CD4-positive, alpha-beta T cell (primary cell): ENCODE measurements at places on chromosomes 3 and 15.

DNA sequence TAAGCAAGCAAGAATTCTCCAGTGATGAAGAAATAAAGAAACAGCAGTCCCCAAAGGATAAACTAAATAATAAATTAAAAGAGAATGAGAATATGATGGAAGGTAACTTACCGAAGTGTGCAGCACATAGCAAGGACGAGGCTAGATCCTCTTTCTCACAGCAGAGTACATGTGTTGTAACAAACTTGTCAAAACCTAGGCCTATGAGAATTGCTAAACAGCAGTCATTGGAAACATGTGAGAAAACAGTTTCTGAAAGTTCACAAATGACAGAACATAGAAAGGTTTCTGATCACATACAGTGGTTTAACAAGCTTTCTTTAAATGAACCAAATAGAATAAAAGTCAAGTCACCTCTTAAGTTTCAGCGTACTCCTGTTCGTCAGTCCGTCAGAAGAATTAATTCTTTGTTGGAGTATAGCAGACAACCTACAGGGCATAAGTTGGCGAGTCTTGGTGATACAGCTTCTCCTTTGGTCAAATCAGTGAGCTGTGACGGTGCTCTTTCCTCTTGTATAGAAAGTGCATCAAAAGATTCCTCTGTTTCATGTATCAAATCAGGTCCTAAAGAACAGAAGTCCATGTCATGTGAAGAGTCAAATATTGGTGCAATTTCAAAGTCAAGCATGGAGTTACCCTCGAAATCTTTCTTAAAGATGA is 4.5 kb upstream of the SCG5 start:
- no peak for DNase-seq

DNA sequence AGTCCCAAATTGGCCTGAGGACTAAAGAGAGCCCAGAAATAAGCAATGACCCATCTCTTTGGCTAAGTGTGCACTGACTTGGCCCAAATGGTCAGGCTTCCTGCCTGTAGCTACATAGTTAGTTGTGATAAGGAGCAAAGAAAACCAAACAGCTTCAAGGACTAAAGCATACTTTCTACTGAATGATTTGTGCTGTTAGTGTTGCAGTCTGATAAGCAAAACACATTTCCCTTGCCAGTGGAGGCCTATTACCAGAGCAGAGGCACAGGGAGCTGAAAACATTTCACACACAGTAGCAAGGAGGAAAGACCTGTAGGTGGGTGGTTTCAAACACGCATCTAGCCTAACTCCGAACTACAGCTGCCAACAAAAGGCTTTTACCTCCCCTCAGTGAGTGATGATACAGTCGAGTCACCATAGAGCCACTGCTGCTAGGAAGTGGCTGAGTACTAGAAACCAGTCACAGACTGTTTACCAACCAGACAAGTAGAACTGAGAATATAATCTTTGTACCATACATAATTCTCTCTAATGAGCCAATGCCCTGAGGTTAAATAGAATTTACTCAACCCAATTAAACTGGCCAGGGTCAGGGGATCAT is 222.3 kb upstream of the THBS1 start:
- no peak for DNase-seq

DNA sequence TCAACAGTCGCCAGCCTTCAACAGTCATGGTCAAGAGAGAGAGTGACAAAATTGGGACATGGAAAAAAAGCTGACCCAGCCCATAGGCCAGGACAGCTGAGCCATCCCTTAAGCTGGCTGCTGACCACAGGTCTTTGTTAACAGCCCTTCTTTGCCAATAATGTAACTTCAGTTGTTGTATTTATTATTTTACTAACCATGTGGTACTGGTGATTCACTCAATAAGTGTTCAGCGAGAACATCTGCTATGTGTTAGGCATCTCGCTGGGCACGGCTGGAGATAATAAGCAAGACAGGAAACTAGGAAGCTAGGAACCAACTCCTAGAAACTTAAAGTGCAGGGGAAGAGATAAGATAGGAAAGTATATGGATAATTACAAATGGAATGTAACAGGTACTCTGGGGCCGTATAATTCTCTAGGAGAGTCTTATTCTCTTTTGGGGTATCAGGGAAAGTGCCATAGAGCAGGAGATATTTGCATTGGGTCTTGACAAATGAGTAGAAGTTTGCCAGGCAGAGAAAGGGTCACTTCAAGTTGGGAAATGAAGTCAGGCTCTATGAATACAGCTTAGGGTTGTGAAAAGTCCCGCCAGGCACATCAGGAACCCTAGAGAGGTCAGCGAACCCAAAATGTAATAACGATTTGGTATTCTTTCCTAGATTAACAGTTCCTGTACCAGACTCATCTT is 84.0 kb upstream of the TRA2B start:
- DNase-seq = no peak

DNA sequence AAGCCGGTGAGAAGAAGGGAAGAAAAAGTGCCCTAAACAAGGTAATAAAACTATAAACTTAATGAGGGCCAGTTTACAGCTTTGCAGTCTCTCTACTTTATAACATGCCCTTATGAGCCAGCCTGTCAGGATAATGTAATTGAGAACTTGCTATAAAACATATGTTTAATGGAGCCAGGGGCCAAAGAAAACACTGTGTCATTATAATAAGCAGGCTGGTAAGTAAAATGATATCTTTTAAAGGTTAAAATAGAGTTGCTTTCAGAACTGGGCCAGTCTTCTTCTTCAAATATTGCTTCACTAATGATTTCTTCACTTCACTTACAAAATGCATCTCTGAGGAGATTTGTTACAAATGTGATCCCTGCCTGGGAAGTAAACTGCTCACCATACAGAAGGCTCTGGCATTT is 192.5 kb downstream of the SHOX2 start:
- no peak for DNase-seq

- no peak for DNase-seq
Observed at GRCh38 chr15:78438619-78439285, 736 bp downstream of the IREB2 start.

- peak; percentile 8 for DNase-seq
Observed at GRCh38 chr3:87997298-87997697, 61.5 kb downstream of the CGGBP1 start.
